ENCODE measurements at places on chromosomes 7 and 10.

GRCh38 chr10:24039897-24040296 is 169.0 kb upstream of the KIAA1217 start:
- no peak for DNase-seq

DNA sequence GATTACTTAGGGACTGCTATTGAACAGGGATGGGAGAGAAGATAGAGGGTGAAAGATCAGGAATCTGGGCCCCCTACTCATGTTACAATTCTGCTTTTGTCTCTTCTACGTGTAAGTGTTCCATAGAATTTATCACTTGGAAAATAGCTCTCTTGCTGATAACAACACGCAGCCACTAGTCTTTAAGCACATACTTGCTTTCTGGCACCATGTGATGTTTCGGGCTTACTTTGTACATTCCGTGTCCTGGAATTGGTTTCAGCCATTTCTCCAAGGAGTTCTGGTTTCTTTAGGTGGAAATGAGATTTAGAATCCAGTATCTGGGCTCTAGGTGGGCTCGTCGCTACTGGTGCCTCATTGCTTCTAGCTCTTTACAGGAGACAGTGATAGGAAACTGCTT is 59.7 kb downstream of the TFAM start:
- no peak for DNase-seq

DNA sequence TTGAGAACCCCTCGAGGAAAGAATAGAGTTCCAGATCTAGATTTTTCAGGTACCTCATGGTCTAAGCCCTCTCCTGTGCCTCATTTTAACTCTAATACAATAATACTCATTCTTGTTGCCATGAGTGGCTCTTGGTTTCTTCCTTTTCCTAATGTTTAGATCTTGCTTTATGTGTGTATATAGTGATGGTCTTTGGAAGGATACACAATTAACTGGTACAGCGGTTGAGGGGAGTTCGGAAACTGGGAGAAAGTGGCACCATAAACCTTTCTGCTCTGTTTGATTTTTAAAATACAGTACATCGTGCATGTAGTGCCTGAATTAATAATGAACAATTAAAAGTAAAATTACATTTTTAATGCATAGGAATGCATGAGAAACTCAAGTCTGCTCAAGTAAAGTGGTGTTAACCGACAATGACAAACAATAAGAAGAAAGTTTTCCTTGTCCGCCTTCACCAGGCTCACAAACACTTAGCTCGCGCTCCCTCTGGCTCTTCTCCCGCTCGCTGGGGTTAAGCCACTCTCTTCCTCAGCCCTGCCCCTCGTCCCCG is 386 bp upstream of the EIF4EBP2 start:
- DNase-seq, result no peak

DNA sequence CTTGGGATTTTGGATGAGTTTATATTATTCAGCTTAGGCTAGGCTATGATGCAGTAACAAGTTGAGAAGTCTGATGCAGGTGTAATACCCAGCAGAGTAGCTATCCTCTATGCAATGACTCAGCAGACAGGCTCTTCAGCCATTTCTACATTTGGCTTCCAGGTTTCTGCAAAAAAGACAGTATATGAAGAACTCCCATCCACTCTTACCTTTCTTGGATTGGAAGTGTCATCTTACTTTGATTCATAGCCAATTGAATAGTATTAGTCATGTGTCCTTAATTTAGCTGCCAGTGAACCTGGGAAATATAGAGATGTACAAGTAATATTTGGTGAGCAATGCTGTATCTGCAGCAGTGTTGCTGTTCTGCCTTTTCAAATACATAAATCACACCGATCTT is 127.8 kb upstream of the NPSR1 start:
- no peak for DNase-seq

- DNase-seq, result no peak
Measured at GRCh38 chr10:124017729-124018128, 75.7 kb downstream of the CHST15 start.

- no peak for DNase-seq
Measured at GRCh38 chr7:26038201-26038990, 113.6 kb upstream of the NFE2L3 start.

- no peak for DNase-seq
Measured at GRCh38 chr10:95305606-95306317, 15.0 kb upstream of the PDLIM1 start.

- no peak for DNase-seq
Measured at GRCh38 chr10:43969506-43969905, 320.8 kb upstream of the ZNF32 start.

GRCh38 chr7:130444751-130445407 is 4.1 kb upstream of the CEP41 start:
- no peak for DNase-seq

DNA sequence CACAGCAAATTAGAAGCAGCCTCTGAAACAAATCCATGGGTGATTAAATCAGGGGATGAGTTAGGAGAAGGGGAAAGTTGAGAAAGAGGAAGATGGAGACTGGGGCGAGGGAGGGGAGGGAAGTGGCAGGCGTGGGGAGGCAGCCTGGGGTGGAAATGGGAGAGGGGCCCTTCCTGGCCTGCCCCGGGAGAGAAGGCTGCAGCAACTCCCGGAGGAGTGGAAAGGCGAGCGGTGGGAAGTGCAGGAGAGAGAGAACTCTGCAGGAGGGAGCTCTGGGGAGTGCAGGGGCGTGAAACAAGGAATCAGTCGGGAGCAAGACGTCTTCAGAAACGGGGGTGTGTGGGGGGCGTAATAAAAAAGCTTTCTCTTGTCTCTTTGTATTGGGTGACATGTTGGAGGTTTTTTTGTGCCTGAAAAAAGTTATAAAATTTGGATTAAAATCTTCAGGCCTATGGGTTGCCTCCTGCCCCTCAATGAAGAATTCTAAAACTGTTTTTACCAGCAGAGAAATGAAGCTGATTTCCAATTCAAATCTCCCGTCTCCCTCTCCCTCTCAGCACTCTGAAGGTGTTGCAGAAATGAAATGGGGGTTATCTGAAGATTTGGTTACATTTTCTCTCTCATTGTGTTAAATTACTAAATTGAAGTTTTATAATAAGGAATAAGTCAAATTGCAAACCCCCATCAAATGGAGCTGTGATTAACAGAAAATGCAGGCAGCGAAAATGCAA is 4.7 kb upstream of the UNCX start:
- no peak for DNase-seq

GRCh38 chr7:139482662-139483466 is 609 bp downstream of the KLRG2 start:
- no peak for DNase-seq

DNA sequence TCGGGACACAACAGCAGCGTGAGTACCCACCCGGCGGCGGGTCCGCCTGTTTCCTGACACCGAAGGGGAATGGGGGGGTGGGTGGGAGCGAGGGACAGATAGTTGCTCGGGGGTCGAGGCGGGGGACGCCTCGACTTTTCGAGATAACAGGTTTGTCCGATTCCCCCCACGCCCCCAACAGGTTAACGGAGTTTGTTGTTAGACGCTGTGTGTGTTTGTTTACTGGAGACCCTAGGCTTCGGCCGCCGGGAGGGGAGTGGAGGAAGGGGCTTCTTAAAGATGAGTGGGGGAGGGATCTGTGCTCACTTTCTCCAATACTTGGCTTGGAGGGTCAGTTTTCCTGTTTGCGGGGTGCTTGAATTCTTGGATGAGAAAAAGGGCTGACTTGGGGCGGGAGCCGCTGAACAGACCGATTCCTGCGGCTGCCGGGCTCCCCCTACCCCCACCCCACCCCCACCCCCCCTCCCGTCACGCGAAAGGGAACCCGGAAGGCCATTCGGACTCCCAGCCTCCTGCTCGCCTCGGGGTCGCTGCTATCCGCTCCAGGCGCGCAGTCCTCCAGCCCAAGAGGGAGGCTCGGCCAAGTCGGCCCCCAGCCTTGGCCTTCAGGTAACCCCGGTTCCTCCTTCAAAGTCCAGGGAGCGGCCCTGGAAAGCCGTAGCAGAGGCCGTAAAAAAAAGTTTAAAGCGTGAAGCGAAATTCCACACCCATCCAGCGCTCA is 1.0 kb downstream of the SORCS3 start:
- DNase-seq, result no peak

- peak; percentile 84 for DNase-seq
Measured at GRCh38 chr10:28984431-28984830, 304.4 kb upstream of the LYZL1 start.

DNA sequence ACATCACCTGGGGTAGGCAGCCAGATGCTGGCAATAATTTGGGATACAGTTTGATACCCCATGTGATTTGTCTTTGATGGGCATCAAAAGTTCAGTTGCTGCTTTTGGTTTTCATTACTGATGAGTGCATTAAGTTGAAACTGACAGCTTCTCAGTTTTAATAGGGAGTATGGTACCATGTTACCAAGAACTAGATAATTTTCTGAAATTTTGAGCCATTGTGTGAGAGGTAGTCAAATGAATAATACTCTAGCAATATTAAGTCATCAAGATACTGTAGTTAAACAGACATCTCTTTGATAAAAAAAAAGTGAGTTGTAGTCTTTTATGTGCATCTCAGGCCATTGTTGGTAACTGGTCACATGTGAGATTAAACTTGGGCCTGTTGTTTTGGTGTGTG is 71.5 kb downstream of the ST7 start:
- no peak for DNase-seq

DNA sequence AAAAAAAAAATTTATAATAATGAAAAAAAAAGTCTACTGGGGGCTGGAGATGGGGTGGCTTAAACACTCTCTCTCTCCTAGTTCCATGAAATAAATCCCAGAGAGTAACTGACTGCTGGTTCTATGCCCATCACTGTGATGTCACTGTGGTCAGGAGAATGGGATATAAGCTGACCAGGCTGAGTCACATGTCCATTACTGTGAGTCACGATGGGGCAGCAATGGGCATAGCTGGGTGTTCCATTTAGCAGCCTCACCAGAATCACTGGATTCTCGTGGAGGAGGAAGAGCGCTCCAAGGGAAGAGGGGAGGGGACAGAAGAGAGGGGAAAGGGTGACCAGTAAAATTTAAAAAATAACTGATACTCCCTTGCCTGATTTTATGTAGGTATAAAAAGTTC is 37.1 kb downstream of the MASTL start:
- peak; percentile 94 for DNase-seq

GRCh38 chr7:37284805-37285231 is 163.8 kb downstream of the ELMO1 start:
- DNase-seq, result no peak

- DNase-seq, result no peak
Measured at GRCh38 chr10:47326927-47327330, 4.7 kb downstream of the GDF2 start.

- DNase-seq, result no peak
Measured at GRCh38 chr10:32110790-32111189, 54.6 kb upstream of the KIF5B start.

GRCh38 chr10:111117528-111118277 is 40.9 kb downstream of the ADRA2A start:
- DNase-seq, result no peak

DNA sequence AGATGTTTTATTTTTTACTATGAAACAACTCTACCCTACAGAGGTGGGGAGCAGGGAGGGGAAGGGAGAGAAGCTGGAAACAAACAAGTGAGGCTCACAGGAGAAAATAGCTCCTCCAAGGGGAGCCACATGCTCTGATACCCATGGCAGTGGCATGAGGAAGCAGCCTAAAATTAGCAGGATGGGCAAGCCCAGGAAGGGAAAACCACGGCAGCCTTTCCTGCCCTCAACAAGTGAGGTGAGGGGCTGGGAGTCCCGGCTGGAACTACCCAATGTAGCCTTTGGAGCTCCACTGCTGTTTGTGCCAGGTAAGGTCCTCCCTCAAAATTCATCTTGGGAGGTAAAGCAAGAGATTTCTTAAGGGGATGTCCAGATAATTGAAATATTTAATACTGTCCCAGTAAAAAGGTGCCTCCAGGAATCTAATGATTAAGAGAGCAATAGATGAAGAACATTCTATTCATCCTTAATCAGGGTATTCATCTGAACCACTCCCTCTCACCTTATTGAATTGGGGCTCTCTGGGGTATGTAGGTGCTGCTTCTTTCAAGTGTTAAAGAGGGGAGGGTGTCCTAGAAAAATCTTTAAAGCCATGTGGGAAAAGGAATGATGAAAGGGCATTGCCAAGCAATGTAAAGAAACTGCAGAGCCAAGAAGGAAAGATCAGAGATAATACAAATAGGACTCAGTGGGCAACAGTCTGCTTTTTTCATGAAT is 12.8 kb upstream of the HERC4 start:
- no peak for DNase-seq

DNA sequence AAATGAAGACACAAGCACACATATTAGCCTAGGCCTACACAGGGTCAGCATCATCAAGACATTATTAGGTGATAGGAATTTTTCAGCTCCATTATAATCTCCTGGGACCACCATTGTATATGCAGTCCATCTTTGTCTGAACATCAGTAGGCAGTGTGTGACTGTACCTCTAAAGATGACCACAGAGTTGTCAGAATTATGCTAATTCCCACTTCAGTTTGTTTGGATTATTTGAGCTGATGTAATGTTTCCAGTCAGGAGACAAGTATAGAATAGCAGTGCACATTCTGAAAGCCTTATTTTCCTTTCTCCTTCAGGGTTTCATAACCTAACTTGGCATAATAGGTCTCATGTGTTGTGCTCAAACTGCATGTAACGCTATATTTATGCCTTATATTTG is 306.4 kb downstream of the NXPH1 start:
- no peak for DNase-seq

GRCh38 chr7:13794581-13794980 is 194.9 kb downstream of the ETV1 start:
- no peak for DNase-seq

DNA sequence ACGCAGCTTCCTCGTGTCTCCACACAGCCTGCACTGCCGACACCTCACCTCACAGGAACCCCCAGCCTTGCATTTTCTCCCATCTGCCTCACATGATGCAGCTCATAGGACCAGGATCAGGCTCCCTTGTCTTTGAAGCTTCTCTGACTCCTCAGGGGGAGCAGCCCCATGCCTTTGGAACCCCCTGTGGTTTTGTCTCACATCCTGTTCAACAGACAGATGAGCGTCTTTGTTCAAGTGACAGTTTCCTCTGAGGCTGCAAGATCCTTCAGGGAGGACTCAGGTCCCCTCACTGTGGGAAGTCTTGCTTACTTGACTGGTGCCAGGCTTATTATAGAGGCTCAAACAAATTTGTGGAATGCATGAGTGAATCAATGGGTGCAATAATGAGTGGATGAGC is 667.1 kb downstream of the INHBA start:
- peak; percentile 32 for DNase-seq

DNA sequence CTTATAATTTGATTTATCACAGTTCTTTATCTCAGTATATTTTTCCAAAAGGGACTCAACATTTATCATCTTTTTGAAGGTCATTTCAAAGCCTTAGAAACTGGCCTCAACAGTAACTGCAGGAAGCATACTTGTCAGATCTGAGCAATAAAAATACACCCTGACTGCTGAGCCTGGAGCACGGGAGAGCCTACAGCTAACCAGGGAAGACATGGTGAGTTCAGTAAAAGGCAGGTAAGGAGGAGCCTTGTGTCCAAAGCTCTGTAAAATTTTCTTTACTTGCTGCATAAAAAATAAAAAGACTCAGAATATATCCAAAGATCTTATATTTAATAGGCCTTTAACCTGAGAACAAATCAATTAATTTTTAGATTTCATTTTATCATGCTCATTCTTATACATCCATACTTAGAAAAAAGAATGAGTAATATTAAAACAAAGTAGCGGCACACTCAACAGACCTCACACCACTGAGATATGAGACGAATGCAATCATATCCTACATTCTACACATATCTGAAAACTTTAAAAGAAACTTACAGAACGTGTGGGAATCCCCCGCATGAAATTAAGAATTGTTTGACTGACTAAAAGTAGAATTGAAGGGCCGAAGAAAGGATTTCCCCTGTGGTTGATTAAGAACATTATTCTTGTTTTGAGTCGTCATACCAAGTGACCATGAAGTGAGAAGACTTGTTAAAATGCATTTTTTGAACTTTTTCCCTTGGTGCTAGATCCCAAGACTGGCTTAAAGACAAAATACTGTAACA is 296.4 kb upstream of the MKLN1 start:
- DNase-seq, result no peak

GRCh38 chr7:112833082-112833481 is 42.9 kb upstream of the TMEM168 start:
- no peak for DNase-seq

Data from ELR (cell line).